Activated effector memory CD4-positive, alpha-beta T cell treated with Interleukin-2 at 50 U/mL for 16 hours (primary cell): ENCODE measurements at places on chromosomes 12 and 14.

- DNase-seq, result no peak
Observed at GRCh38 chr12:57998251-57998650, 56.9 kb downstream of the ATP23 start.

GRCh38 chr12:19915392-19916195 lies 452.7 kb upstream of the PDE3A start:
- no peak for DNase-seq

- DNase-seq, result no peak
Observed at GRCh38 chr14:30395065-30395464, 163.9 kb upstream of the G2E3 start.

GRCh38 chr12:118521036-118521370 lies 144.6 kb downstream of the SUDS3 start:
- DNase-seq, result no peak

DNA sequence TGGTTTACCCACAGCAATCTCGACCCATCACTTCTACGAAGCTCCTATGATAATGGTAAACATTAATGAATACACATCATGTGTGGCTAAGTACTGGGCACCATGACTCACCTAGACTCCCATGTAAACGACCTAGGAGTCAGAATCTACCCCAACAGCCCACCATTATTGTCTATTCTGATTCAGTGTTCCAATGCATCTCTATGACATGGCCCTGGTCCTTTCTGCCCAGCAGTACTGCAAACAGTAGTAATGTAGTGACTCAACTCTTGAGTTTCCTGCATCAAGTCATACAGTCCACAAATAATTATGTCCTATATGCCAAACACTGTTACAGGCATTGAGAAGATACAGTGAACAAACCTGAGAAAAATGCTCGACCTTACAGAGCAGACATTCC lies 14.6 kb downstream of the GTF2A1 start:
- no peak for DNase-seq

DNA sequence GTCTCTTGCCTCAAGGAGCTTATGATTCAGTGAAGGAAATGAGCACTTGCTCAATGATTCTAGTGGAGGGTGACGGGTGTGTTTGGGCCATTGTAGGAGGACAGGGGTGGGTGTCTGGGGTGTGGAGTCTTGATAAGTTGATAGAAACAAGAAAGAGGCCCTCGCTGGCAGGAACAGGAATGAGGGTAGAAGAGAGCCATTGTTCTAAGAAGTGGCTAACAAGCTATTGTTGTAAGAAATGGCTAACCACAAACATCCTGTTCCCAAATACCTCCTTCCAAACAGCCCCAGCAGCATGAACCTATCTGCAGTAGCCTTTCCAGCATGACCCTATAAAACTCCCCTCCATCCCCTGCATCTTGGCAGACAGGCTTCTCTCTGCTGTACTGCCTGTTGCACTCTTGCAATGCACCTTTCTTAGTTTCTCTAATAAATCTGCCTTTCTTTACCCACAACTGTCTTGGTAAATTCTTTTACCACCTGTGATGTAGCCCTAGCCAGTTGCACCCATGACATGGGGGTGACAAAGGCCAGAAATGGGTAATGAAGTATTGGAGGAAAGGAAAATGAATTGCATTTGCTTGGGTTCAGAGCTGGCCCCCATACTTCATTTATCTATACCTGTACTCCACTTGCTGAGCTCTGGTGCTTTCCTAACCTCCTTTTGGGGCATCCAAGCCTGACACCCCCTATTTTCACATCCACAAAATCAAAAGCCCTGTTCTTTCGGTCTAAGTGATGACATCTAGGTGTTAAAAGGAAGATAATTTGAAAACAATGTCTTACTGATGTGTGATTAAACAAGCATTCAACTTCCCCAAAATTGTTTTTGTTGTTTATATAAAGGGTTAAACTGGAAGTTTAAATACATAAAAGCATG lies 389.1 kb downstream of the GRIN2B start:
- no peak for DNase-seq

GRCh38 chr12:108773798-108774788 lies 42.8 kb upstream of the CORO1C start:
- DNase-seq, result no peak

GRCh38 chr14:64502456-64502855 lies 1.2 kb downstream of the ZBTB25 start:
- peak; percentile 13 for DNase-seq

DNA sequence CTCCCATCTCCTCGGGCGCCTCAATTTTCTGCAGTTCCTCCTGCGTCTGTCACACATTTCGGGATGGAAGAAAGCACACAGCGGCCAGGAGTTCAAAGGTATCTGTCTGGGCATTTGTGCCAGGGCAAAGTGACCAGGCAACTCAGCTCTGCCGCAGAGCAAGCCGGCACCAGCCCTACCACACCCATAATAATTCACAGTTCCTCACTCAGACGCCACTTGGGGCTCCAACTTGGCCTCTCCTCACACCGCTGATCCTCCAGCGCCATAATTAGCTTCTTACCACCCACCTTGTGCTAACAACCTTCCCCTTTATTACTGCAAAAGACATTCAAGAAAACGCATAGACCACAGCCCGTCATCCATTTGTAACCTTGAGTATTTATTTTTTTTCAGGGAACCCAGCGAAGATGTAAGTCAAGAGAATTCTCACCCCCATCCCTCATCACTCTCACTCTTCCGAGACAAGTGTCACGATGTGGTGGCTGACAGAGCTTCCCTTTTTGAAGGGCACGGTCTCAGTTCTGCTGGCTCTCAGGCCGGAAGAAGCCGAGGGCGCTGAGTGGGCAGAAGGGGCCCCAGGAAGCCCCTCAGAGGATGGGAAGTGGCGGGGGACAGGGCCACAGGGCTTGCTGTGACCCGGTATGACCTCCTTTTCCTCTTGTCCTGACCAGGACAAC lies 25.2 kb upstream of the NCOR2 start:
- DNase-seq, result no peak

DNA sequence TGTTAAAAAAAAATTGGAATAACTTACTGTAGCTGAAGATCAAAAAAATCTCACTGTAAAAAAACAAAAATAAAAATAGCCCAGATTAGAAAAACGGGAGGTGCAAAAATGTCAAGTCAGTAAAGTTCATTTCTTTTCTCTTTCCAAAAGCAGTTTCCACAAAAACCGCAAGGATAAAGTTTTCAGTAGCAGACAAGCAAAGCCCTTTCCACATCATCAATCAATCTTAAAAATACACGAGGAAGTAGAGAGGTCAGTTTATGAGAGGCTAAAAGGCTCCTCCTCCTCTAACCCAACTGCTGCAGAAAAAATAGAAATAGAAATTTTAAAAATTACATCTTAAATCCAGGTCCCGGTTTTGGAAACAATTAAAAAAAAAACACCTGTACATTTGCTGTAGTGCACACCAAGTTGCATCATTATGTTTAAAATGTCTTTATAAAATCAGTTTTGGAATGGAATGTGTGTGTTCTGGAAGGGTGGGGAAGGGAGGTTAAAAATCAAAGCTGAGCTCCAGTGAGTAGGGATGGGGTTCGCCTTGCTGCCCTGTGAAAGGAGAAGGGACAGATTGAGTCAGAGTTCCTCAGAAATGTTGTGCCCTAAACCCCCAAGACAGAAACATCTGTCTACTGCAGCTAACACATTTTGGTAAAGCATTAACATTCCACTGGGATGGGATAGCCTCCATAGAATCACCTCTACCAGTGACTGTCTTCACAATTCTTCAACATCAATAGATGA lies 5.8 kb downstream of the HNRNPC start:
- no peak for DNase-seq

GRCh38 chr14:68730348-68730747 lies 62.5 kb downstream of the ZFP36L1 start:
- DNase-seq, result no peak

GRCh38 chr14:101049942-101050341 lies 146.4 kb upstream of the RTL1 start:
- no peak for DNase-seq

GRCh38 chr12:22543246-22544037 lies 900 bp downstream of the C2CD5 start:
- DNase-seq, result peak; percentile 23

DNA sequence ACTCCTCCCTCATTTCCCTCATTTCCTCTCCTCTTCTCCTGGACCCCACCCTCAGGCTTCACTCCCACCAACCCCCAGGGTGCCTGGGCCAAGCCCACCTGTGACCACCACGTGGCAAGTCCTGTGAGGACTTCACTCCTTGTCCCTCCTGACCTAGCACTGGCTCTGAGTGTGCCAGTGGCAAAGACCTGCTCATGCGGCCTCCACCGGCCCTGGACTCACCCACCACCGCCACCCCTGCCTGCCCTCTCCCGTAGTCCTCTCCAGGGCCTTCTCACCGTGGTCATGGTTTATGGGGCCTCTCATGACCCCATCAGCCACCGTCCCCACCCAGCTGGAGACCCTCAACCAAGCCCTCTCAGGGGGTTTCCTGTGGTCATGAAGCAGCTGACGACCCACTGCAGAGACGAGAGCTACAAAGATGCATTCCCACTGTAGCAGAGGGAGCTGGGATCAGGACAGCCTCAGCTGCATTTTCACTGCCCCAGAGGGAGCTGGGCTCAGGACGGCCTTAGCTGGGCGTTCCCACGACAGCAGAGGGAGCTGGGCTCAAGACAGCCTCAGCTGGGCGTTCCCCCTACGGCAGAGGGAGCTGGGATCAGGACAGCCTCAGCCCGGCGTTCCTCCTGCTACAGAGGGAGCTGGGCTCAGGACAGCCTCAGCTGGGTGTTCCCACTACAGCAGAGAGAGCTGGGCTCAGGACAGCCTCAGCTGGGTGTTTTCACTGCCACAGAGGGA lies 3.2 kb upstream of the C14orf180 start:
- no peak for DNase-seq

DNA sequence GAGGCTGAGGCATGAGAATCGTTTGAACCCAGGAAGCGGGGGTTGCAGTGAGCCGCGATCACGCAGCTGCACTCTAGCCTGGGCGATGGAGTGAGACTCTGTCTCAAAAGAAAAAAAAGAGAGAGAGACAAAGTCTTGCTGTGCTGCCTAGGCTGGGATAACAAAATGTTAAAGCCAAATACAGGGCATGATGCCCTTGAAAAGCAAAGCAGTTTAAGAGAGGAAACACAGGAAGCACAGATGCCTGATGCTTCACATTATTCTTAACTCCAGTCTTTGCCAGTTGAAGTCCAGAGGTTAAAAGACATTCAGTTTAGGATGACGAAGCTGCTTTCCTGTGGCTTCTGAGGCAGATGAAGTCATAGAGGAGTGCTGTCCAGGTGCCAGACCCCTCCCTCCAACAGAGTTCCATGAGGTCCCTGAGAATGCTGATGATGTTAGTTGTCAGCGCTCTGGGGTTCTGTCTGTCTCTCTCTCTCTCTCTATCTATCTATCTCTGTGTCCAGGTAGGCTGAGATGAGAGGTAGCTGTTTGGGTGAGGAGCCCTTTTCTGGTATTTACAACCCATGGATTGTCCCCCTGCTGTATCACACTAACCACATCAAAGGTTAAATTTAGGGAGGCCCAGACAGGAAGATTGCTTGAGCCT lies 4.9 kb upstream of the MRPL52 start:
- no peak for DNase-seq

- no peak for DNase-seq
Observed at GRCh38 chr14:32203928-32204357, 874 bp upstream of the RNU6-8 start.

DNA sequence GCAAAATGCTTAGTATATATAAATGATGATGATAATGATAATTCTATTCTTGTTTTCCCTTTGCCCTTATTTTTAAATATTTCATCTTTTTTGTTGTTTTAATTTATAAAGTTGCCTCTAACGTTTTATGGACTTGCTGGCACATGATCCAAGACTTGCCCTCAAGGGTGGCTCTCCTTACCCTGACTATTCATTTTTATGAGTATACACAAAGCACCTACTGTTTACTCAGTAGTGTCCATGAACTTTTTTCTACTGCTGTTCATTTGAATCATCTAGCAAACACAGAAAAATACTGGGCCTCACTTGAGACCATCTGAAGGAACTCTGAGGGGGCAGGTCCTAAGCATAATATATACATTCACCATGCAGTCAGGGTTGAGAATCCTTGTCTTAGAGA lies 276.2 kb downstream of the AACS start:
- DNase-seq, result no peak

GRCh38 chr14:79534703-79535353 lies 676.5 kb downstream of the DIO2 start:
- no peak for DNase-seq

- no peak for DNase-seq
Observed at GRCh38 chr12:55142669-55143565, 16.7 kb downstream of the OR9K2 start.

- DNase-seq, result no peak
Observed at GRCh38 chr14:92568621-92569479, 55.3 kb downstream of the RIN3 start.

DNA sequence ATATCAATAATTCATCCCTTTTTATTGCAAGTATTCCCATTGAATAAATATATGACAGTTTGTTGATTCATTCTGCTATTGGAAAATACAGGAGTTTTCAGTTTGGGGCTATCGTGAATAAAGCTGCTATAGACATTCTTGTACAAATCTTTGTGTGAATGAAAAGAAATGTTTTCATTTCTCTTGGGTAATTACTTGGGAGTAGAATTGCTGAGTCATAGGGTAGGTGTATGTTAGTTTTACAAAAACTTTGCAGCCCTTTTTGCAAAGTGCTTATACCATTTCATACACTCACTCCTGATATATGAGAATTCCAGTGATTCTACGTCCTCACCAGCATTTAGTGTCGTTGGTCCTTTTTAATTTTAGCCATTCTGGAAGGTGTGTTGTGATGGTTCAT lies 6.9 kb upstream of the PTCSC3 start:
- no peak for DNase-seq

- DNase-seq, result no peak
Observed at GRCh38 chr14:51616256-51616655, 35.5 kb upstream of the FRMD6 start.

DNA sequence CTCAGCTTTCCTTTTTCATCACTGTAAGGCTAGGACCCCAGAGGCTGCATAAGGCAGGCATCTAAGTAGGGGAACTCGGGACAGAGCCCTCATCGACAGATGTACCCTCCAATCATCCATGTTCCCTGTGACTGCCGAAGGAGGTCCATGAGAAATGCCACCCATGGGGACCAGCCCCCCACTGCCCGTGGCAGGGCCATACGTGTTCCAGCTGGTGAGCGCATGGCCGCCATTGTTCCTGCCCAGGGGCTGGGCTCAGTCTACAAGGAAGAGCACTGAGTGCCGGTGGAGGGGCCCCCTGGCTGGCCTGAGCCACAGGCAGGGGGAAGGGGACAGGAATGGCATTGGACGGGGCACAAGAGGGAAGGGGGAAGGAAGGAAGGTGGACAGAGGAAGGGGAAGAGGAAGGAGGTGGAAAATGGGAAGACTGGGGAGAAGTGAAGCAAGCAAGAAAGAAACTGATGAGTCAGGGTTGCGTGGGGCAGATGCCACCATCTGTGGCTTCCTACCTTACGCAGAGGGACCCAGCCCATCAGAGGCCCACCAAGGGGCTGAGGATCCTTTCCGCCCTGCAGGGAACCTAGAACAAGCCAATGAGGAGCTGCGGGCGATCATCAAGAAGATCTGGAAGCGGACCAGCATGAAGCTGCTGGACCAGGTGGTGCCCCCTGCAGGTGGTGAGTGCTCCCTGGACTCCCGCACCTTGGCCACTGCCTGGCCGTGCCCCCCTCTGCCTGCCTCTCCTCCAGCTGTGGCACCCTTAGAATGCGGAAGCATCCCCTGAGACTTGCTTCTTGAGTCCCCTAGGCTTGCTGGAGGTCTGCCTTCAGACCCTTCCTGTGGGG lies 120.6 kb upstream of the FKBP4 start:
- no peak for DNase-seq
